Thoracic aorta (tissue), 2 donors: ENCODE measurements at places on chromosomes 16 and 17.
A peak's percentile ranks its signal among the peaks of the same experiment; 100 is the strongest.

DNA sequence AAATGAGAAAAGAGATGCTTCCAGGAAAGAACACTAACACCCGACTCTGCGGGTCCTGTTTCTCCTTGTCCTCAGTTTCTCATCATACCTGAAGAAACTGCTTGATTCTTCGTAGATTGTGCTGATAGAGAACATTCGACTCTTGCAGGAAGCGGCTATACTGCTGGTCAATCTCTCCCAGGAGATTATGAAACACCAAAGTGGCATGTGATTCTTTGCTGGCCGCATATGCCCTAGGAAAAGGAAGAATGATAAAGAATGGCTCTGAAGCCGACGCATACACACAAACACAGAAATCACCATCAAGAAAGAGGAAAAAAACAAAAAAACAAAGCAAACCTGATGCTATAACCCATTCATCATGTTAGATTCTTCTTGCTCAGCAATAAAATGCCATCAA, 41.8 kb downstream of the STAT3 start:
- peaks cover 42% of the 10 kb centered on the region for H3K4me1 ChIP-seq
- H3K36me3 ChIP-seq, result peaks cover 36% of the 10 kb centered on the region
- no peak for DNase-seq
- no peak overlapping the region for H3K4me3 ChIP-seq

DNA sequence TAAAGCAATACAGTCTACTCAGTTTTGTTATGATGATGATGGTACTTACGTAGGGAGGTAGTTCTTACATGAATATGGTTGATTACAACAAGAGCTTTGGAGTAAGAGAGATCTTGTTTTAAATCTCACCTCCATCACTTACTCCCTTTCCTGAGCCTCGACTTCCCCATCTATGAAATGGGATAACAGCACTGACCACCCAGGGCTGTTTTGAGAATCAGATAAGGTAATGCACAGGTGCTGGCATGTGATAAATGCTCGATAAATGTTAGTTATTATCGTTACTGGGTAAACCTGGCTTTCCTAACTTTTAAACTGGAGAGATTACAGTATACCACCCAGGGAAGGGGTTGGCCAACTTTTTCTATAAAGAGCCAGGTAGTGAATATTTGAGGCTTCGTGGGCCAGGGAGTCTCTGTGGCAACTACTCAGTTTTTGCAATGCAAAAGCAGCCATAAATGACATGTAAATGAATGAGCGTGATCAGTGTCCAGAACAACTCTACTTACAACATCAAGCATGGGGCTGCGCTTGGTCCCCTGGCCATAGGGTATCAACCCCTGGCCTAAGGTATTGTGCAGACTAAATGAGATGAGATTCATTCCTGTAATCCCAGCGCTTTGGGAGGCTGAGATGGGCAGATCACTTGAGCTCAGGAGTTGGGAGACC, 73.7 kb downstream of the BMERB1 start:
- peaks cover 15% of the 10 kb centered on the region for H3K4me1 ChIP-seq
- H3K36me3 ChIP-seq, result no peaks in the 10 kb centered on the region
- no peaks in the 10 kb centered on the region for H3K27me3 ChIP-seq
- no peak overlapping the region for H3K4me3 ChIP-seq
- DNase-seq, result no peak
- H3K27ac ChIP-seq, result no peak overlapping the region

DNA sequence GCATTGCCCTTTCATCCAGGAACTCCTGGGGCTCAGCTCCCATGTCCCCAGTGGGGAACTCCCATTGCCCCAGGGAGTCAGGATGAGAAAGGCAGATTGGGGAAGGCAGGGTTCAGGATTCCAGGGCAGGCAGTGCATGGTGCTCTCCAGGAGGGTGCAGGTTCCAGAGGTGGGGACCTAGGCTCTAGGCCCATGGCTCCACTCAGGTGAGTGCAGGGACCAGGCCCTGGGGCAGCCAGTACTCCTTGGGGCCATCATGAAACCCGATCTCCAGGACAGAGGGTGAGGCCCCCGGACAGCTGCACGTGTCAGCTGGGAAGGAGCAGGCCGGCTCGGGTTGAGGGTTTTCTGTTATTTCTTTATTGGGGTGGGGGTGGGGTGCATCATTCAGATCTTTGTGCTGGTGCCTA, 1.3 kb upstream of the MTSS2 start:
- peaks cover 54% of the 10 kb centered on the region for H3K4me1 ChIP-seq
- peak overlapping the region; percentile 100 for H3K27ac ChIP-seq
- DNase-seq, result no peak
- no peaks in the 10 kb centered on the region for H3K27me3 ChIP-seq

GRCh38 chr17:74852237-74853047, 7.2 kb downstream of the GRIN2C start:
- no peaks in the 10 kb centered on the region for H3K27me3 ChIP-seq

DNA sequence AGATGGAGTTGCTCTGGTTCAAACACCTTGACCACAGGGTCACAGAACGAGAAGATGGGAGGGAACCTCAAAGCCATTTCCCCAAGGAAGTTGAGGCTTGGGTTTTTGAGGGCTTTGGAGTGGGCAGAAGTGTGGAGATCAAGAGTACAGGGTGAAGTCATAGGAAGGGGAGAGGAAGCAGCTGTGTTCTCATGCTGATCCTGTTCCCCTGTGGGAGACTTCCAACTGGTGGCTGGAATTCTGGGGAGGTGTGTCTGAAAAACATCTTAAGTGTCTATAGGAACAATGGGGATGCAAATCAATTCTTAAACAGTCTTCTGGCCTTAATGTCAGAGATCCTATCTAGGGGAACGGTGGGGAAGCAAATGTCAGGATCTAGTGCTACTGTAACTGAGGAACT, 38.8 kb upstream of the HSBP1 start:
- no peaks in the 10 kb centered on the region for H3K36me3 ChIP-seq
- no peak overlapping the region for H3K4me3 ChIP-seq
- H3K27ac ChIP-seq, result no peak overlapping the region
- H3K27me3 ChIP-seq, result no peaks in the 10 kb centered on the region

- peaks cover 6% of the 10 kb centered on the region for H3K4me1 ChIP-seq
- DNase-seq, result no peak
- H3K4me3 ChIP-seq, result no peak overlapping the region
- no peak overlapping the region for H3K27ac ChIP-seq
- H3K36me3 ChIP-seq, result no peaks in the 10 kb centered on the region
Observed at GRCh38 chr17:68356520-68356919, 65.2 kb downstream of the ARSG start.

DNA sequence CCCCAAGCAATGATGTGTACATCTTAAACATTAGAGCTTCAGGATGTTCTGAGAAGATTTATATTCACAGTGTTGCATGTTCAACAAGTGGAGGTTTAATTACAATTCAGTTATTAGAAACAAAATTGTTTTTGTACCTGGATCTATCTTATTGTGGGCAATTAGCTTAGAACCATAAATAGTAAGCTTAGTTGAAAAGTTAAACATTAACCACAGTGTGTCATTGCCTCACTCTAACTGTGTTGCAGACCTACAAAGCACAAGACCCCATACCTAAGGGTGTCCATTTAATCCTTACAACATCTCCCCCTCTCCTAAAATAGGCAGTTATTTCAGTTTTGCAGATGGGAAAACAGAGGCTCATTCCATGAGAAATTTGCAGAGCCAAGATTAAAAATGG, 632.0 kb upstream of the SOX9 start:
- H3K27me3 ChIP-seq, result no peaks in the 10 kb centered on the region
- H3K27ac ChIP-seq, result no peak overlapping the region
- H3K4me1 ChIP-seq, result no peaks in the 10 kb centered on the region
- DNase-seq, result no peak
- H3K4me3 ChIP-seq, result no peak overlapping the region
- H3K36me3 ChIP-seq, result no peaks in the 10 kb centered on the region

DNA sequence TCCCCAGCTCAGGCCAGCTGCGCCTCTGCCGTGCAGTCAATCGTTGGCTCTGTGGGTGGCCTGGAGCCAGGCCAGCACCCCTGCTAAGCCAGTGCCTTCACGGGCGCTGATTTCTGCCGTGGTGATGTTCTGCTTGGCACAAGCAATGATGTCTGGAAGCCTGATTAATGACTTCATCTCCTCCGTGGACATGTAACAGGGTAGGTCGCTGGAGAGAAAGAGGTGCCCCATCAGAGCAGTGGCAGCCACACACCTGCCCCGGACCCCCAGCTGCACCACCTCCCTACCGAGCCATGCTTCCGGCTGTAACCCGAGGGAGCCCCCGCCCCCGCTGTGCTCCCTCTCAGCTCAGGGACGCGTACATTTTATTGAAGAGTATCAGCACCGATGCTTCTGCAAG, 1.9 kb downstream of the ARL16 start:
- no peak overlapping the region for H3K27ac ChIP-seq
- no peak overlapping the region for H3K4me3 ChIP-seq
- no peaks in the 10 kb centered on the region for H3K27me3 ChIP-seq
- DNase-seq, result no peak
- H3K4me1 ChIP-seq, result peaks cover 24% of the 10 kb centered on the region

DNA sequence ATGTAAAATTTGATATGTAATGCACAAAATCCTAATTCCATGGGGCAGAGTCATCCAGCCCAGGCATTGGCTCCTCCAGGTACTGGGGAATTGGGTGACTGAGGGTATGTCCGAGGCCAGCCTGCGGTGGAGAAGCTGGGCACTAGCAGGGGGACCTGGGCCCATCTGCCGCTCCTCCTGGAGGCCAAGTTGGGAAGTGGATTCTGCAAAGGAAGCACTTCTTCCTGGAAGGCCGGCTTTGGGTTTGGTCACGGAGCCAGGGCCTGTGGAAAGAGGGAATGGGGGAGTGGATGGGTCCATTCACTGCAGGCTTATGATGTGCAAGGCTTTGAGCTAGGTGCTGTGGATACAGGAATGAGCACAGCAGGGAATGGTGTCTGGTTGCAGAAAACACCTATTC, 85.8 kb downstream of the GNAO1 start:
- DNase-seq, result no peak
- no peak overlapping the region for H3K27ac ChIP-seq
- no peaks in the 10 kb centered on the region for H3K27me3 ChIP-seq
- H3K4me3 ChIP-seq, result no peak overlapping the region
- no peaks in the 10 kb centered on the region for H3K4me1 ChIP-seq

DNA sequence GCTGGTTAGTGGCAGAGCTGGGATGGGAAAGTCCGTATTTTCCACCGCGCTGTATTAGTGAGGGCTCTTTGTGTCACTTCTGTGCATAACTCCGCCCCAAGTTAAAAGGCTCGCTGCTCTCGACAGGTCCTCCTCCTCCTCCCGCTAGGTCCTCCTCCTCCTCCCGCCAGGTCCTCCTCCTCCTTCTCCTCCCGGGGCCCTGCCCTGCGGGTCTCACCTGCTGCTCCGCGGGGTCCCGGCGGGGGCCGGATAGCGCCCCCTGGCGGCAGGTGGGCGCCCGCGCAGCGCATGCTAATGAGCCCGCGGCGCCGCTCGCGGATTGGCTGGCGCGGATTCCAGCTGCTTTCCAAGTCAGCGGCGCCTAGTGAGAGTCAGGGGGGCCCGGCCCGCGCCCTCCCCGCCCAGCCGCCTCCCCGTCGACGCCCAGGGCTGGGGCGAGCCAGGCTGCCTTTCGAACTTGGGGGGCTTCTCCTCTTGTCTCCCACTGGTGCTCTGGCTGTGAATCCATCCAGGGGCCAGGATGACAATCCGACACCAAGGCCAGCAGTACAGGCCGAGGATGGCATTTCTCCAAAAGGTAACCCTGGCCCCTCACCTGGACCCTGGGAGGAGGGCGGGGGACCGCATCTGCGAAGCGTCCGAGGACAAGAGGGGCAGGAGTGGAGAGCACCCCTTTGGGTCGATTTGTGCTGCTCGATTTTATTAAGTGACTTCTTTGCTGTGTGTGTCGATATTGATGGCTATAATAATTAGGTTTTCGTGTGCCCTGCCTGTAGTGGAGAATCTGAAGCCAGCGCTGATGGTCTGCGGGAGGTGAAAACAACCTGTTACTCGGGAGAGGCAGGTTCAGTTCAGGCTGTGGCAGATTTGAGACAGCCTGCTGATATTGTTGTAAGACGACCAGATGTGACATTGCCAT, at the start of gene RGS9:
TSS of gene RGS9 (plus strand) at position 350 of the 919 bp plus-strand sequence. CDS start at position 521, 171 bp downstream.
- peak; percentile 16 for DNase-seq
- peaks cover 13% of the 10 kb centered on the region for H3K4me1 ChIP-seq
- no peaks in the 10 kb centered on the region for H3K27me3 ChIP-seq
- no peaks in the 10 kb centered on the region for H3K36me3 ChIP-seq
- H3K27ac ChIP-seq, result no peak within 1 kb of the TSS
- peak within 1 kb of the TSS; percentile 79 for H3K4me3 ChIP-seq

DNA sequence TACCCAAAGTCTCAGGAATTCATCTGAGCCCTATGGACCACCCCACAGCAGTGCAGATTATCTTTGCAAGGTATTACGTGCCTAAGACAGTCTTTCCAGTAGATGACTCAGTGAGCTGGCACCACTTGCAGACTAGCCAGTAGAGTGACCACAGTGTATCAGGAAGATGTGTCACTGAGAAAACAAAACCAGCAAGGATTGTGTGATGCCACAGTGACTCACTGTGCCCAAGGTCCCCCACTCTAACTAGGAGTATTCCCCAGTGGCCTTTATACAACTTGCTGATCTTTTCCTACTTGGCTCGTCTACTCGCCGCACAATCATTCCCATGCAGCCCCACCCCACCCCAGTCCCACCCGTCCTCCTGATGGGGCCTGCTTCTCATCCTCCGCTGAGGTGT, 26.8 kb upstream of the PRKCA start:
- H3K4me1 ChIP-seq, result no peaks in the 10 kb centered on the region
- no peak overlapping the region for H3K4me3 ChIP-seq
- peak; percentile 72 for DNase-seq

DNA sequence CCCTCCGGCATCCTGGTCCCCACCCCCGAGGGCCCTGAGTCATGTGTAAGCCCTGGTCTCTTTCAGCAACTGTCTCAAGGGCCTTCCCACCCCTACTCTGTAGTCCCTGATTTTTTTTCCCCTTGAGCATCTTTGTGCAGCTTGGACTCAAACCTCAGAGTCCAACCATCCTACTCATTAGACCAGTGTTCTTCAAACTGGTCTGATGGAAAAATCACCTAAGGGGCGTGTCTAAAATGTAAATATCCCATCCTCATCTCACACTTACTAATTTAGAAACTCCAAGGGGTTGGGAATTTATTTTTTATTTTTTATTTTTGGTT, 624 bp downstream of the G6PC3 start:
- no peak for DNase-seq
- H3K27ac ChIP-seq, result peak overlapping the region; percentile 76
- peaks cover 36% of the 10 kb centered on the region for H3K4me1 ChIP-seq
- H3K27me3 ChIP-seq, result no peaks in the 10 kb centered on the region
- peaks cover 15% of the 10 kb centered on the region for H3K36me3 ChIP-seq

GRCh38 chr17:73283841-73284282, 22.2 kb upstream of the CPSF4L start:
- peak overlapping the region; percentile 69 for H3K27ac ChIP-seq
- peaks cover 10% of the 10 kb centered on the region for H3K4me1 ChIP-seq
- H3K4me3 ChIP-seq, result no peak overlapping the region
- H3K27me3 ChIP-seq, result no peaks in the 10 kb centered on the region
- peaks cover 15% of the 10 kb centered on the region for H3K36me3 ChIP-seq
- no peak for DNase-seq

- H3K4me1 ChIP-seq, result peaks cover 24% of the 10 kb centered on the region
- DNase-seq, result no peak
- no peaks in the 10 kb centered on the region for H3K36me3 ChIP-seq
- no peaks in the 10 kb centered on the region for H3K27me3 ChIP-seq
- peak overlapping the region; percentile 80 for H3K4me3 ChIP-seq
Observed at GRCh38 chr17:10698096-10698818, 863 bp downstream of the ADPRM start.
